ENCODE measurements at places on chromosomes 7 and 10.

- peak; percentile 15 for DNase-seq
These were observed 628.7 kb downstream of the TYW1 start for GRCh38 chr7:67625257-67625737.

GRCh38 chr10:81708929-81709328 lies 166.1 kb upstream of the NRG3 start:
- no peak for DNase-seq

DNA sequence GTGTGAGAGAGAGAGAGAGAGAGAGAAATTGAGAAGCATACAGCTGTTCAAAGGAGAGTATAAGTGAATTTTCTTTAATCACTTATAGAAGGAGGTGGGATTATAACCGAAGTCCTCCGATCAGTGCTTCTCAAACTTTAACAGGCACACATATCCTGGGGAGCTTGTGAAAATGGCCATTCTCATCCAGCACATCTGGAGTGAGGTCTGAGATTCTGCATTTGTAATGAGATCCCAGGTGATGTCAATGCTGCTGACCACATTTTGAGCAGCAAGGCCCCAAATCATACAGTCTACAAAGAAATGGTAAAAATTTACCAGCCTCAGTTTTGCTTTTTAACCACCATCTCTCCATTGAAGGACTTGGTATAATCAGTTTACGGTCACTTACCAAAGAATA lies 219.0 kb downstream of the PTEN start:
- no peak for DNase-seq

DNA sequence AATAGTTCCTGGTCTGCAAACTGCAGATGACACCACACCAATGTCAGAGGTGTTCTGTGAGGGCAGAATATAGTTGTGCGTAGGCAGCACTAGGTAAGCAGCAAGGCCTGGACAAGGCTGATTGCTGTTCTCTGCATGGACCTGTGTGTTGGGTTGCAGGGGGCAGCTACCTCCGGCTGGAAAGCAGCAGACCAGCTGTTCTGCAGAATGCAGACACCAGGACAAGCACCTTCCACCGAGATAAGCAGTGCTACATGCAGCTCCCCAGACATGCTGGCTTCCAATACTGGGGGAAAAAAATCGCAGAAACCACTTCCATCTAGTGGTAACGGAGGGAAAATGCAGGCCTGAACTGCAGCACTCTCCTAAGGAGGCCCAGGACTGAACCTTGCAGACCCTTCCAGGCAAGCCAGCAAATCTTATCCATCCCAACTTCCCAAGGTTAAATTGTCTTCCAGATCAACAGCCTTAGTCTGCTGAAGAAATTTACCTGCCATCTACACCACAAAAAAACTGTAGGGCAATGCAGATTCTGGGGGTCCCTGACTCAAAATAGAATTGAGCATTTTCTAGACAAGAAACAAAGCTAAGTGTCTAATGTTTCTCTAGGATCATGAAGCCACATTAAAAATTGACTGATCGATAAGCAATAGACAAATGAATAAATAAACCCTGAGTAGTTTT lies 50.5 kb upstream of the COBL start:
- no peak for DNase-seq

- DNase-seq: no peak
These were observed 19.9 kb downstream of the ANKRD22 start for GRCh38 chr10:88831709-88832108.

DNA sequence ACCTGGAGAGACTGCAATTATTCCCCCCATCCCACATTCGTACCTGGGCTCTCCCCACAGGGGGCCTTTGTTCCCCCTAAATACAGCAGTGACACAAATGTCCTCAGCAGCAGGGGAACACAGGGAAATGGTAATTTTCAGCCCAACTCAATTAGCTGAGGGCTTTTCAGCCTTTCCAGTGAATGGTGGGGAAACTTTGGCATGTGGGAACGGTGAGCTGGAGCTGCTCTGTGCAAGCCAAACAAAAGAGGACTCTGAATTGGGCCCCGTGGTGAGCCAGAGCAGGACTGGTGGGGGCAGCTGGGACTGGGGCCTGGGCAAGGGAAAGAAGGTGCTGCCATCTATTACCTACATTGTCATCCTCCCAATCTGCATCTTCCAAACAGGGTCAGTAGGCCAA lies 51.0 kb downstream of the FBXW4 start:
- DNase-seq: no peak

- no peak for DNase-seq
These were observed 53.7 kb downstream of the GOLGA7B start for GRCh38 chr10:97903128-97904017.

- DNase-seq: no peak
These were observed 19.4 kb upstream of the EZH2 start for GRCh38 chr7:148903504-148903903.

- DNase-seq: no peak
These were observed 91.4 kb downstream of the CDK13 start for GRCh38 chr7:40041456-40041855.

GRCh38 chr10:118965096-118965495 lies 64.4 kb upstream of the NANOS1 start:
- DNase-seq: no peak

DNA sequence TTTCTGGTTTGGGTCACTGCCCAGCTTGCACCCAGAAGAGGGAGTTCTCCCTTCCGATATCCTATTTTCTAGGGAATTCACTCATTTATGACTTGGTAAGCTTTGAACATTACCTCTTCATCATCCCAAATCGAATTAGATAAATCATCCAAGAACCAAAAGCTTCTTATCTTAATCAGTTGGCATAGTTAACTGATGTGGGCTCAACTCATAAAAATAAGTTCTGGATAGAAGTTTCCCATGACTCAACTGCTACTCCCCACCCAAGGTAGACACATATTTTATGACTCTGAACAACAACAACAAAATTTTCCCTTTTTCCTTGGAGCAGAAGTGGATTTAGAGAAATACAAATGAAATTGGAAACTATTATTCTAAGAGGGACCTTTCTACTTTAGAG lies 102.9 kb upstream of the CCDC6 start:
- no peak for DNase-seq

- no peak for DNase-seq
These were observed 64.2 kb downstream of the NKX6-2 start for GRCh38 chr10:132721725-132722124.

DNA sequence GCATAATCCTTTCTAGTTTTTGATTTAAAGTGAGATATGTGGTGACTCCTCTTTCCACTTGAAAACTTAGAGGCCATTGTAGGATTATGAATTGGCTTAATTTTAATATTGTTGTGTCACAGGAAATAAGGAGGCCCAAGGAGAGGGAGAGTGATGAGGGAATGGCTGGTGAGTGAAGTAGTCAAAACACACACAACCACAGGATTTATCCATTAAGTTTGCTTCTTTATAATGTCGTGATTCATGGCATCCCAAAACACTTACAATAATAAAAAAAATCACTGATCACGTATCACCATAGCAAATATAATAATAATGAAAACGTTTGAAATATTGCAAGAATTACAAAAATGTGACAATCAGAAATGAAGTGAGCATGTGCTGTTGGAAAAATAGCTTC lies 1215.5 kb upstream of the LRRTM3 start:
- DNase-seq: no peak

DNA sequence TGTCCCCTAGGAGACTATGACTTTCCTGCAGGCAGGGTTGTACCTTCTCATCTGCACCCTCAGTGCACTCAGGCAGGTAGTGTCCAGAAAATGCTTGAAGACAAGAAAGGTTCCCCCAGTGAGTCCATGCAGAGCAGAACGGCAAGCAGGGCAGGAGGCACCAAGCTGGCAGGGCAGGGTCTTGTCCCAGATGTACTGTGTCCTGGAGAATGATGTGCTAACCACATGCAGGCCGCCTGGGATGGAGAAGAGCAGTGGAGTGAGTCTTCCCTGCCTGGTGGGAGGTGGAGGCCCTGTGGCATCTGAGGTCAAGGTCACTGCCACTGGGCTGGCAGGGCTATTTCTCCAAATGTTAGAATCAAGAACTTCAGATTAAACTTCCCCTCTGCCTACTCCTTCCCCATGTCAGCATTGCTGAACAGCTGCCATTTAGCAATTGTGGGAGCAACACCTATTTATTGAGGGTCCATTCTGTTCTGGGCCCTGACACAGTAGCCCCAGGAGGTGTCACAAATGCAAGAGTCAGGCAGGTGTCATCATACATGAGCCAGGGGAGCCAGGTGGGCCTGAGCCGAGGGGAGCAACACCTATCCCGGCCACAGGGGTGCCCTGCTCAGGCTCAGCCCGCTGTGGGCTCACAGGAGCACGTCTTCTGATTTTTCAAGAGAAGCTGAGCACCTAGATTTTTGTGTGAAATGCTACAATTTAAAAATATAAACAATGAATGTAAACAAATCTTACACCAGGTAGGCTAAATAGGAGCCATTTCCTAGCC lies 34.1 kb downstream of the PTPRE start:
- DNase-seq: no peak

GRCh38 chr7:22195397-22196172 lies 161.4 kb downstream of the RAPGEF5 start:
- DNase-seq: no peak

DNA sequence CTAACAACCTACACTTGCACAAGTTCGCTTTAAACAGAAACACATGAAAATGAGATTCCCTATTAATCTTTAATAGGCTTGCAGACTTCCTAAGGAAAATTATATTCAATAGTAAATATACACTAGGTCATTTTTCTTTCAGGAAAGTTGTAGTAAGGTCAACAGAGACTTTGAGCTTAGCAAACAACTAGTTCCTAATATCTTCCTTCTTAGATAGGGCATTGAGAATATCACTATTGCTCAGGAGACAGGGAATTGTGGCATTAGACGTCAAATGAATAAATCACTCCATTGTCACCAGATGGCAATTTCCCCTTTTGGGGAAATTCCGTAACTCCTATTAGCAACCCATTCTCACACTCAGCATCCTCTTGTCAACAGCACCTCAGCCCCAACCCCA lies 164.9 kb downstream of the GFRA1 start:
- no peak for DNase-seq

DNA sequence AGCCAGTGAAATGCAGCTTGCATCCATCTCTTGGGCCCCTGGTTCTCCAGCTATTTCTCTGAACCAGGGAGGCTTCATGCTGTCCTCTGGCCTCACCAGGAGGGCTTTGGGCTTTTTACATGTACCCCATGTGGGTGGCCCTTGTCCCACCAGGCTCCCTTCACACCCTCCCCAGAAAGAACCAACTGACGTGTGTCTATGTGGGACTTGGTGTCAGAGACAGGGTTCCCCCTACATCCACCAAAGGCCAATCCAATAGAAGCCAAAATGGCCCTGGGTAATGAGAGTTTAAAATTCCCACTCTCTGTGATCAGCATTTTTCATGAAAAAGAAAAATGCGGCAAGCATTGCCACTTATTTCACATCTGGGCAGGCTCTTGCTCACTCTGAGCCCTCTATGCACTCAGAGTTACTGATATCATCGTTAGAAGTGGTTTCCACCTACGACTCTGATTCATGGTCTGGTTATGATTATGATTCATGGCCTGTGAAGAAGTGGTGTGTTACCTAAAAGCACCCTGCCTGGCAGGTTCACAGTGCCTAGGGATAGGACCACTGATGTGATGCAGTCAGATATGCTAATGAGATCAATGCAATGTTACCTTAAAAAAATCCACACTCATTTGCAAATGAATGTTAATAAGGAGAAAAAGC lies 133.5 kb downstream of the BUB3 start:
- DNase-seq: no peak

GRCh38 chr10:73796766-73797165 lies 11.4 kb downstream of the ZSWIM8 start:
- DNase-seq: no peak

DNA sequence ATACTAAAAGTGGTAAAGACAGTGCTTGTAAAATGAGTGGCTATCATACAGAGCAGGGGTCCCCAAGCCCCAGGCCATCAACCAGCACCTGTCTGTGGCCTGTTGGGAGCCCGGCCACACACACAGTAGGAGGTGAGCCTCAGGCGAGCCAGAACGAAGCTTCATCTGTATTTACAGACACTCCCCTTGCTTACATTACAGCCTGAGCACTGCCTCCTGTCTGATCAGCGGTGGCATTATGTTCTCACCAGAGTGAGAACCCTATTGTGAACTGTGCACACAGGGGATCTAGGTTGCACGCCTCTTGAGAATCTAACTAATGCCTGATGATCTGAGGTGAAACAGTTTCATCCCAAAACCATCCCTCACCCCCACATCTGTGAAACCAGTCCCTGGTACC lies 58.7 kb downstream of the ITGA8 start:
- no peak for DNase-seq

DNA sequence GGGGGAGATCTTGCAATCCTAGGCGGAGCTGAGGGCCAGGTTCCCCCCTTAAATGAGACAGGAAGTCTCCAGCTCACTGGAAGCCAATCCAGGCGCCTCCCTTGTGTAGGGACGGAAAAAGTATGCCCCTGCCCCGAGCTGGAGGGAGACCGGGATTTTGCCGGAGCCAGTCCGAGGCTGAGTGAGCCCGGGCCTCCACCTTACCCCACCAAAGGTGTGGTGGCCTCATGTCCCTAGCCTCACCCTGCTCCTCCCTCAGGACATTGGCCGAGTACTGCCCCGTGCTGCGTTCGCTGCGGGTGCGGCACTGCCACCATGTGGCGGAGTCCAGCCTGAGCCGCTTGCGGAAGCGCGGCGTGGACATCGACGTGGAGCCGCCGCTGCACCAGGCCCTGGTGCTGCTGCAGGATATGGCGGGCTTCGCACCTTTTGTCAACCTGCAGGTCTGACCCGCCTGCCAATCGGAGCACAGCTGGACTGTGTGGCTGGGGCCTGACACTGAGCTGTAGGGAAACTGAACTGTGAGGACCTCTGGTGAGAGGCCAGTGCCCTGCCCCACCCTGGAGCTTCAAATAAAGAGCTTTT lies 2.0 kb downstream of the FBXL15 start:
- DNase-seq: peak; percentile 72

- DNase-seq: no peak
These were observed 1203.8 kb downstream of the SORCS3 start for GRCh38 chr10:105844676-105845570.

DNA sequence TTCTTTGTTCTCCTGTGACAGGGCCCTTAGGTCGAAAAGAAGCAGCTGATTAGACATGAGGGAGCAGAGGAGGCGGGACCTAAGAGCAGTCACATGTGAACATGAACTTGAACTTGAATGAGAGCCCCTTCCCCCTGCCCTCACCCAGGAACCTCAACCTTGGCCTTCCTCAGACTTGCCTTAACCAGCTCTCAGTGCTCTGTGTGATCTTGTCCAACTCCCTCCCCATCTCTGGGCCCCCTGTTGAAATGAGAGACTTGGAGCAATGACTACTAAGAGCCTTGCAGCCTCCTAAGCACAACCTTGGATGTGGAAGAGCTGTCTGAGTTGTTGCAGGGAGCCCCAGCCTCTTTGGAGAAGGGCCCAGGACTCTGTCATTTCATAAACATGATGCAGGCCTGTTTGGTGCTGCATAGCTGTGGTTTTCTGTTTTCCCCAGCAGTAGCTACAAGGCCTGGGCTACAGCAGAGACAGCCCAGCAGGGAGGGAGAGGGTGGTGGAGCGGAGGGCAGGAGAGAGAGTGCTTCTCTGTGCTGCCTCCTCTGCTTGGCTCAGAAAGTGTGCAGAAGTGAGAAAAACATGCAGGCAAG lies 123.9 kb upstream of the ZMIZ1 start:
- DNase-seq: no peak

- no peak for DNase-seq
These were observed 27.3 kb upstream of the KMT2C start for GRCh38 chr7:152462995-152463708.

GRCh38 chr7:99473315-99473596 lies 566 bp downstream of the ZNF789 start:
- DNase-seq: peak; percentile 31

GRCh38 chr7:26284995-26285632 lies 6.5 kb upstream of the SNX10 start:
- DNase-seq: no peak

- no peak for DNase-seq
These were observed 69.4 kb upstream of the COL13A1 start for GRCh38 chr10:69732147-69732825.
